ENCODE measurements at places on chromosomes 2 and 18. TPM values are rescaled to one million over a fixed set of nuclear protein-coding genes. Genes with fewer than 3 reads are reported as not detected.

GRCh38 chr2:218404351-218405085 lies 4.8 kb downstream of the CTDSP1 start:
- H3K36me3 ChIP-seq: no peaks in the 10 kb centered on the region
- no peak overlapping the region for H3K4me3 ChIP-seq
- peak overlapping the region; percentile 91 for H3K27ac ChIP-seq
- no peaks in the 10 kb centered on the region for H3K27me3 ChIP-seq
- DNase-seq: no peak
- peaks cover 44% of the 10 kb centered on the region for H3K4me1 ChIP-seq

DNA sequence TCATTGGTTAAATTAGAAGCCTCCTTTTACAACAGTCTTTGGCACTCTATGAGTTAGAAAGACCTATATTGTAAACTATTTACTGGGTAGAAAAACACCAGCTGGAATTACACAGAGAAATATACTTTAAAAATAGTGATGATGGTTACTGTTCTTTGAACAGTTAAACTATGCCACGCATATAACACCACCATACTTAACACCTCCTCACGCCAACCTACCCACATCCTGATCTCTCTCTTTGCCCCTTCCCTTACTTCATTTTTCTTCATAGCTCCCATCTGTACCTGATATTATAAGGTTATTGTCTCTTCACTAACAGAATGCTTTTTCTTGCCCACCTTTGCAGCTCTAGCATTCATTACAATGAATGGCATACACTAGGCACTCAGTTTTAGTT lies 173.8 kb downstream of the DPP4 start:
- peak overlapping the region; percentile 83 for H3K27ac ChIP-seq
- H3K36me3 ChIP-seq: peaks cover 11% of the 10 kb centered on the region
- no peak for DNase-seq
- peak overlapping the region; percentile 73 for H3K4me3 ChIP-seq
- H3K4me1 ChIP-seq: peaks cover 49% of the 10 kb centered on the region

The CYS1 gene
- not detected for total RNA-seq

The AGXT gene
- total RNA-seq: not detected

The RGPD3 gene
- total RNA-seq: 0.92 TPM

DNA sequence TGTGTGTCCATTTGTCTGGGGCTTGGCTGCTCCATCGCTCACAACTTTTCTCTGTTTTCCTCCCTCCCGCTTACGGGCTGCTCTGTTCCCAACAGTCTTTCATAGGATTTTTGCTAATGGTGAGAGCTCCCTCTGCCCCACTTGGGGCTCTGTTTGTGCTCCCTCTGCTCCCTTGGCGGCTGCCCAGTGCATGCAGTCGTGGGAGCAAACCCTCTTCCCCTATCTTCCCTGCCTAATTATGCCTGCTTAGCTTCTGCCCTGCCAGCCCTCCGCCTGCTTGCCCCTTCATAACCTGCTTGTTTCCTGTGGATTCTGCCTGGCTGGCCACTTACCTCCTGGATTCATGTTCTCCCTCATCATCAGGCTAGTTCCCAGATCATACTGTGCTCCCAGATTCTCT lies 6.6 kb upstream of the KRTCAP3 start:
- no peak for DNase-seq
- peaks cover 29% of the 10 kb centered on the region for H3K4me1 ChIP-seq
- H3K4me3 ChIP-seq: no peak overlapping the region

DNA sequence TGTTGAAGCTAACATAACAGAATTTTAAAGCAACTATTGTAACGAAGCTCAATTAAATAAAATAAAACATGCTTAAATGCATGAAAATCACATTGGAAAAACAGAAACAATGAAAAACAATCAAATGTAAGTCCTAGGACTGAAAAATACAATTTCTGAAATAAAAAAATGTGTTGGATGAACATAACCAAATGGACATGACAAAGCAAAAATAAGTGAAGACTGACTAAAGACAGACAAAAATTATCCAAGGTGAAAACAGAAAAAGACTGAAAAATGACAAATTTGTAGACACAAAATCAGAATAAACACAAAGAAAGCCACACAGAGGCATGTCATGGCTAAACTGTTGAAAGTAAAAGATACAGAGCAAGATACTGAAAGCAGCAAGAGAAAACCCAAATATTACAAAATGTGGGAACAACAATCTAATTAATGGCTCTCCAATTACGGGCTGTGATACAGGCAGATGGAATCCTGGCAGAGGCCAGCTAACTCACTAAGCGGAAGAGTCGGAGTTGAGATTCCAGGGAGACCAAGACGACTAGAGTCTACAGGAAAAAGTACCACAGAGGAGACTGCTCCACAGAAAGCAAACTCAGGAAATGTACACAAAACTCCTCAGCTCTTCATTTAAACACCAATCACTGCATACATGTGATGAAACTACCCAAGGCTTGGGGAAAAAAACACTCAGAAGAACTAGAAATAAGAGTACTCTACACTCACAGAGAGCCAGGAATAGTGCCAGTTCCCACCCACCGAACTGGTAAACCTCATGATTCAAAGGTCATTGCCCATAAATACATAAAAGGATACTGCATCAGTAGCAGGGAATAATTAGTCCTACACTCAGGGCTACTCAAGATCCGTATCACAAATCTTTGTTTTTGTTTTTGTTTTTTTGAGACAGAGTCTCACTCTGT lies 83.6 kb downstream of the ATAD2B start:
- peaks cover 9% of the 10 kb centered on the region for H3K36me3 ChIP-seq
- no peak overlapping the region for H3K27ac ChIP-seq
- H3K27me3 ChIP-seq: no peaks in the 10 kb centered on the region
- H3K4me3 ChIP-seq: no peak overlapping the region
- no peak for DNase-seq
- peaks cover 6% of the 10 kb centered on the region for H3K4me1 ChIP-seq

GRCh38 chr18:13545514-13545913 lies 180.8 kb downstream of the FAM210A start:
- H3K36me3 ChIP-seq: no peaks in the 10 kb centered on the region
- H3K4me1 ChIP-seq: no peaks in the 10 kb centered on the region
- H3K27ac ChIP-seq: no peak overlapping the region
- no peak overlapping the region for H3K4me3 ChIP-seq
- no peaks in the 10 kb centered on the region for H3K27me3 ChIP-seq
- no peak for DNase-seq

- H3K4me3 ChIP-seq: no peak overlapping the region
- DNase-seq: no peak
- no peak overlapping the region for H3K27ac ChIP-seq
- H3K36me3 ChIP-seq: no peaks in the 10 kb centered on the region
Measured at GRCh38 chr2:128500138-128500800, 181.6 kb upstream of the HS6ST1 start.

GRCh38 chr2:43898838-43899346 lies 60.1 kb downstream of the ABCG8 start:
- H3K4me1 ChIP-seq: no peaks in the 10 kb centered on the region
- H3K27me3 ChIP-seq: no peaks in the 10 kb centered on the region
- no peak overlapping the region for H3K4me3 ChIP-seq

GRCh38 chr2:152716805-152717227 lies 445 bp downstream of the PRPF40A start:
- no peaks in the 10 kb centered on the region for H3K27me3 ChIP-seq
- peak overlapping the region; percentile 93 for H3K27ac ChIP-seq
- no peak for DNase-seq
- peak overlapping the region; percentile 100 for H3K4me3 ChIP-seq
- H3K36me3 ChIP-seq: peaks cover 34% of the 10 kb centered on the region

The HES6 gene
- 5.7 TPM for total RNA-seq

The DSC2 gene
- not detected for total RNA-seq
